Naive thymus-derived CD8-positive, alpha-beta T cell (primary cell): ENCODE measurements at places on chromosomes 13 and 19.
A peak's percentile ranks its signal among the peaks of the same experiment; 100 is the strongest.

DNA sequence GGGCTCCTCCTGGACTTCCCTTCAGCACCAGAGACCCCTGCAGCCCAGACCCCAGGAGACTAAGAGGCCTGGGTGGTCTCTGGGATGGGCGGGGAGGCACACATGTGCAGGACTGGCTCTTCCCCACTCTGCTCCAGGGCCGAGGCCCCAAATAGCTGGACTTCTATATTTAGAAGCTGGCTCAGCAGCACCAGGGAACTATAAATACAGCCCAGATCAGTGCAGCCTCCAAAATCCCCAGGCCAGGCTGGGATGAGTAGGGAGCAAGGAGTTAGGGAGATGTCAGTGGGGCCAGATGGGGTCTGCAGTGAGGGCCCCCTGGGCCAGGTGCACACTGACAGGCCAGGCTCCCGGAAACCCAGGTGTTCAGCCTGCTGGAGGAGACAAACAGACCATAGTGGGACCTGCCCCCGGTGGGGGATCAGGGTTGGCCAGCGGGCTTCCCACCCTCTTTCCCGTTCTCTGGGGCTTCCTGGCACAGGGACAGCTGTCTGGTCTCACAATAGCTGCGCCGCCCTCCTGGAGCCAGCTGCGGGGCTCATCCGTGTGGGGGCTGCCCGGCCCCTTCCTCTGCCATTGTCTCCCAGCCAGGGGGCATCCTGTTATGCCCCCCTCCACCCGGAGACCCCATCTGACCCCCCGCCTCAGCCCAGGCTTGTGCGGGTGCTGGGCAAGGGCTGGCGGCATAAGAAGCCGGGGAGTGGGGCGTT, 5.5 kb upstream of the ADGRE5 start:
- no peak for DNase-seq

DNA sequence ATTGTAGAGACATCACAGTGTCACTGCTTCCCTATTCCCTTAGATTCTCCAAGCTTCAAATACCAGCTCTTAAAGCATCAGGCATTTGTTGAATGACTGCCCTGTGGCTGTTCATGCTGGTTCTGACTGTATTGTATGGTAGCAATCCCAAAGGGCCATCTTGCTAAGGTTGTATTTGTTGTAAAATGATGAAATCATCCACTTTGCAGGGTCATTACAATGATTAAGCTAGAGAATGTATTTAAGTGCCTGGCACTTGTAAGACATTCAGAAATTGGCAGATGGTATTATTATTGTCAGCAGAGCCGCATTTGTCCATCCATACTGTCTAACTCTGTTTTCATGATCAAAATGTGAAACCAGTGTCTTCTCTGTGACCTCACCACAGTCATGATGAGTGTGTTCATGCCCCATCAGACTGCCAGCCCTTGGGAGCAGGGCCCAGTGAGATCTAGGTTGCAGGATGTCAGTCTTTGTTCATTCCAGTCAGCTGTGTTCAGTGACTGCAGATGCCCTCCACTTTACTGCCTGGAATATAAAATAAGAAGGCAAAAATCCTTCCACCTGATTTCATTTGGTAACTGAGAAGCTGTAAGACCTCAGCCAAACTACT, 86.1 kb downstream of the DHRS12 start:
- DNase-seq: no peak

GRCh38 chr13:40217675-40218074, 448.8 kb downstream of the FOXO1 start:
- no peak for DNase-seq

GRCh38 chr19:5676772-5677105, 3.6 kb downstream of the MICOS13 start:
- DNase-seq: no peak

DNA sequence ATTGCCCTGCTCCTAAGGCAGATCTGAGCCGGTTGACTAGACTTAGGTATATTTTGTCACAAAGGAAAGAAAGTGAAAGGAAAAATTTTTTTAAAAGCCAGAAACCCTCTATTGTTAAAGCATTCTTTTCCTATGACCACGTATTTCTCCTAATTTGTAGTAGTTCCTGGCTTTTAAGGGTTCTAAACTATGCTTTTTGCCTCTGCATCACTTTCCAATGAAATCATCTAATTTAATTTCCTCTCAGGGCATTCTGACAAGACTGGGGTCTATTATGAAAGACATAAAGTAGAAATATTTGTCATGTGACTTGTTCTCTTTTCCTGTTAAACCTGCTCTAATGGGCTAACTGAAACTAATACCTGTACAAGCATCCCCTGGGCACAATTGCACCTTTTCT, 233.0 kb upstream of the PRR20A start:
- DNase-seq: no peak

- no peak for DNase-seq
These were observed 844.9 kb downstream of the OLFM4 start for GRCh38 chr13:53873558-53873957.

GRCh38 chr19:35144600-35145436, 1.8 kb downstream of the FXYD7 start:
- DNase-seq: no peak

- DNase-seq: no peak
These were observed 36.8 kb downstream of the N4BP2L1 start for GRCh38 chr13:32391101-32391619.

GRCh38 chr13:66659701-66660467, 570.3 kb downstream of the PCDH9 start:
- no peak for DNase-seq

DNA sequence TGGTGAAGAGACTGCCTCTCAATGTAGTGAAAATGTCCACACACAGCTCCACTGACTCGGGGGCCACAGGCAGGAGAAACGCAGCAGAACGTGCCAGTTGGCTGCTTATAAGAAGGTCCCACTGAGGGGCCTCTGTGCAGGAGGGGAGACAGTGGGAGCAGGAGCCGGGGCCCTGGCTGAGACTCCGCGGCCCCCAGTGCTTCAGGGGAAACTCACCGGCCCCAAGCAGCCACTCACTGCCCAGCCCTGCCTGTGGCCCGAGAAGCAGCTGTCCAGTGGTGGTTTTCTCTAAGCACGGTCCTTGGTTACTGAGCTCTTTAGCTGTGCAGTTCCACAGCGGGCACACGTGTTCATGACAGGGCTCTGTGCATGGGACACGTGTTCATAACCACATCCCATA, 91.9 kb upstream of the MCF2L start:
- no peak for DNase-seq

GRCh38 chr19:39502640-39503417, 4.1 kb downstream of the DLL3 start:
- peak; percentile 78 for DNase-seq

DNA sequence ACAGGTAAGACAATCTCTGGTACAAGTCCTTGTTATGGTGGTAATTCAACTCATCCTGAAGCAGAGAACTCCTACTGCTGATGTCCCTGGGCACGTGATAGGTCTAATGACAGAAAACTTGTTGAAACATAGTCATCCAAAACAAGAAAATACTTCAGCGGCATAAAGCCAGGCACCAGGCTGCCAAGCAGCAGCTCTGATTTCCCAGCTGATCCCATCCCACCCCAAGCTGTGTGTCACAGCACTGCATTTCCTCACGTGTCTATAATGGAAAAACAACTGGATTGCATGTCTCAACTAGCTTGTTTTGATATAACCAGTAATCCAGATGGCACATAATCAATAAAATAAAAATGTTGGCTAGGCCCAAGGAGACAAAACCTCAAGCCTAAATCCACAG, 64.8 kb downstream of the MIPEP start:
- no peak for DNase-seq

DNA sequence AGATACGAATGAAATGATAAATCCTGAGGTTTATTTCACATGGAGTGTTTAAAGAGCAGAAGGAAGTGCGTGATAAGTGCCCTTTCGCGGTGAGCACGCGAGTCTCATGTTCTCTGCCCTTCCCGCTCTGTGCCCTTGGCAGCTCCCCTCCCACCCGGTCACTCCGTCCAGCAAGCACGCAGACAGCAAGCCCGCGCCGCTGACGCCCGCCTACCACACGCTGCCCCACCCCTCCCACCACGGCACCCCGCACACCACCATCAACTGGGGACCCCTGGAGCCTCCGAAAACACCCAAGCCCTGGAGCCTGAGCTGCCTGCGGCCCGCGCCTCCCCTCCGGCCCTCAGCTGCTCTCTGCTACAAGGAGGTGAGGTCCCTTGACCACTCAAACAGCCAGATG, 37.4 kb upstream of the TEX29 start:
- DNase-seq: no peak

DNA sequence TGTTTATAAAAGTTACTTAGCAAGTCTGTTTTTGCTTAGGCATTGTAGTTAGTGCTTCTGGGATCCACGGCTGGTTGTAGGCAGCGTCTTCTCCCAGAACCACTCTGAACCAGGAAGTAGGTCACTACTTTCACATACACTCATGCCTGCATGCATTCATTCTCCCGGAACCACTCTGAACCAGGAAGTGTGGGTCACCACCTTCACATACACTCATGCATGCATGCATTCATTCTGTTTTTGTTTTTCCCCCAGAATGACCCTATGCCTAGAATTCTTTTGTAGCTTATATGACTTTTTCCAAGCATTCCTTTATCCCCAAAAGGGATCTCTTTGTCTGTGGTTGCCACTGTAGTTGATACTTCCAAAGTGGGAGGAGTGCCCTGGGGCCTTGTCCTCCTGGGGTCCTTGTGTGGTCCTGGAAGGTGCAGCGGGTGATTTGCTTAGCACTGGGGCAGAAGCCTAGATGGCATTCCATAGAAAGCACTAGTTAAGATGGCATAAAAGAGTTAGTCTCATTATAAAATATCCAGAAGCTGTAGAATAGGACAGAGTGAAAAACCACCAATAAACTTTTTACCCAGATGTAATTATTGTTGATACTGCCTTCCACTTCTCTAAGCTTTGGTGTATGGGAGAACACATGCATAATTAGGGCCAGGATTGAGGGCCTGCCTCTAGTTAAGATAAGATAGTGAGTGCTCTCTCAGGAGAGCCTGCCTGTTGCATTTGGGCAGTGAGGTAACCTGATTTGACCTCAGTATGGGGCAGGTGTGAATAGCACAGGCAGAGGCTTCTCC, 68.6 kb upstream of the TEX29 start:
- DNase-seq: no peak

GRCh38 chr19:5071579-5071978, 102.7 kb downstream of the KDM4B start:
- no peak for DNase-seq

- DNase-seq: no peak
These were observed 755.9 kb downstream of the LIG4 start for GRCh38 chr13:107459430-107459829.

- DNase-seq: no peak
These were observed 4.6 kb upstream of the MUC16 start for GRCh38 chr19:9014803-9015202.
